Astrocyte of the cerebellum (primary cell): ENCODE measurements at places on chromosomes 1 and 21.

- no peak for DNase-seq
These were observed 30.1 kb upstream of the PLD5 start for GRCh38 chr1:242554577-242554976.

- no peak for DNase-seq
These were observed 74.5 kb downstream of the S1PR1 start for GRCh38 chr1:101311146-101311920.

GRCh38 chr1:203364094-203364801, 13.3 kb upstream of the FMOD start:
- DNase-seq = no peak

DNA sequence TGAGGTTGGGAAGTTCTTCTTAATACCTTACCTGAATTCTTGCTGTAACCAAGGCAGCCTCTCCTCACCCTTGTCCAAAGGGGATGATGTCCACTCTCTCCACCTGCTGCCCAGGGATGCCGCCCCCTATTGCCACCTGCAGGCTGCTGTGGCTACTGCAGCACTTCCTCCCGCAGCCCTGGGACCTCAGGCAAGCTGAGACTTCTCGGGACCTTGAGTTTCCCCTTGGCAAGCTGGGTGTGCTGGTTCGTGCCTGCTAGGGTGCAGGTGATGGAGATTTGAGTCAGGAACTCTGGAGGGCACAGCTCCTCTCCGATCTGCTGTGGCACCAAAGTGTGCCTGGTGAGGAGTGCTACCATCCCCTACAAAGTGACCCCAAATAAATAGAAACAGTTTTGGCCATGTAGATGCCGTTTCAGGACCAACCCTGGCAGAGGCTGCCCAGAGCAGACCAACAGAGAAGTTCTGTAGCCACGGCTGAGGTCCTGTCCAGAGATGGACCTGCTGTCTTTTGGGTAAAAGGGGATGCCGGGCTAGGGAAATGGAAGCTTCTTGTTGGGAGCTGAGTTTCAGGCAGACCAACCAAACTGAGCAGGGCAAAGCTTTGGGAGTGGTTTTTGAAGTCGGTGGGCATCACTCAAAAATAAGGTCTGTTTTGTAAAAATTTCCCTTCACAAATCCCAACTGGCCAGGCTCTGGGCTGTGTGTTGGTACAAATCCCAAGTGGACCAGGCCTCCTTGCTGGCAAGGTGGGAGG, 31.7 kb downstream of the RUNX3 start:
- no peak for DNase-seq

- DNase-seq = no peak
These were observed 242.1 kb downstream of the SLC45A1 start for GRCh38 chr1:8560035-8560434.

- no peak for DNase-seq
These were observed 7.6 kb upstream of the CD1A start for GRCh38 chr1:158246650-158247049.

- no peak for DNase-seq
These were observed 132.5 kb downstream of the PEX14 start for GRCh38 chr1:10607228-10607627.

GRCh38 chr21:20169812-20170576, 828.2 kb upstream of the NCAM2 start:
- DNase-seq = no peak

- peak; percentile 6 for DNase-seq
These were observed 380.5 kb upstream of the PRMT6 start for GRCh38 chr1:106676021-106676420.

- peak; percentile 36 for DNase-seq
These were observed 34.9 kb upstream of the RUNX3 start for GRCh38 chr1:24964811-24965570.

DNA sequence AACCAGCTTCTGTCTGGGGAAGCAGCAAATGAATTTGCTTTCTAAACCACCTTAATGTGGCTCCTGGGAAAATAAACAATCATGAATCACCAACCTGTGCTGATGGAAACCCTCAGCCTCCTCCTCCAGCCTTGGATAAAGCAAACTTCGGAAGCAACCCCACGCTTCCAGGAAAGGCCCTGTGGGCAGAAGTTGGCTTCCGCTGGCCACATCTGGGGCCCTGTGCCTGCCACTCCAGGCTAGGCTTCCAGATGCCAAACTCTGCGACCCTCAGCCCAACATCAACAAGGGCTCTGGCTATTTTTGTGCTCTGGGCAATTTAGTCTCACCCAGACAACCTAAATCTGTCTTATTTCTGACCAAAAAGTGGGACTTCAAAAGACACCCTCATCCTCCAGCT, 6.2 kb upstream of the OXCT2 start:
- no peak for DNase-seq

- no peak for DNase-seq
These were observed 647 bp downstream of the SDHB start for GRCh38 chr1:17053086-17053684.

- DNase-seq = no peak
These were observed 59.1 kb downstream of the BCL9 start for GRCh38 chr1:147600119-147601111.

- no peak for DNase-seq
These were observed 15.1 kb downstream of the ZBTB8B start for GRCh38 chr1:32480003-32480402.
